D721Med (cell line): ENCODE measurements at places on chromosomes 3 and 15.

- DNase-seq: no peak
These were observed 65.8 kb upstream of the LEKR1 start for GRCh38 chr3:156760333-156760732.

DNA sequence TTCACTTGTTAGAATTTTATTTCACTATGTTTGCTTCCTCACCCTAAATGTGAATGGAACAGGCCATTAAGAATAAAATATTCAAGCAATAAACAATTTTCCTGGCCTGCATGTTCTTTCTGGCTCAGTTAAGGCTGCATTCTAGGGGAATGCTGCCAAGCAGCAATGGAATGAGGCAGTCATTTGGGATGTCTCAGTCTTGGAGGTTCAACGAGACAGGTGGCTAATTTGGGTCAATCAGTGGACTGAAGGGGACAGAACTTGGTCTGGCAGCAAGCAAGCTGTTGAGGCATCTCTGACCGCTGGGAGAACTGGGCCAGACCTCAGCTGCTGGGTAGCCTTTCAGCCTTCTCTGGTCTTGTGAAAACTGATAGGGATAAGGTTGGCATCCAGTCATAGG lies 241.6 kb downstream of the NLGN1 start:
- no peak for DNase-seq

DNA sequence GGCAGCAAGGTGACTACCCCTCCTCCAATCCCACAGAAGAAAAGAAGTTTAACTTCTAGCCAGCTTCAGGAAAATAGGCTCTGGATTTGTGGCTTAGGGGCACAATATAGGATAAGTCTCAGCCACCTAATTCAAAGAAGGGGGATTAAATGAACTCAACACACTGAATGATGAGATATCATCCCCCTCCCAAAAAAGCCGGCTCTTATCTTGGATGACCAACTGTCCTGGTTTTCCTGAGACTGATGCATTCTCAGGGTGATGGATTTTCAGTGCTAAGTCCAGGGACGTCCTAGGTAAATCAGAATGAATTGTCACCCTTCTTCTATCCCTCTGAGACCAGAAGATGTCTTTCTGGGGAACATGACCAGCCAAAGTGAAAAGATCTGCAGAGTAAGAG lies 487.0 kb upstream of the PROK2 start:
- no peak for DNase-seq

- no peak for DNase-seq
These were observed 21.1 kb downstream of the FGF12 start for GRCh38 chr3:192706272-192706671.

DNA sequence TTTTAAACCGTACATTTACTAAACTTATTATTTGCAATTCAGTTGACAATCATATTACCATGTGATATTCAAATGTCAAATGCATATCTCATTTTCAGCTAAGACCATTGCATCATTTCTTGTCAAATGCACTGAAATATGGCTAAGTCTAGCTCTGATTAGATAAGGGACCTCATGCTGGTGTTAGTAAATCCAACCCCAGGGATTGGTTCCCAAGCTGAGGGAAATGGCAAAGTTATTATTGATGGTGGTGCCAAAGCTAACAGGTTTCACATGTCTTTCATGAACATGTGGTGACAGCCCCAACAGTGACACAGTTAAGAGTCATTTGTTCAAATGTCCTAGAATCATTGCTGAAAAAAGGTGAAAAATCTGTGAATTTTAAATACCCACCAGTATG lies 641.1 kb downstream of the MECOM start:
- no peak for DNase-seq

GRCh38 chr15:29838352-29839010 lies 16.2 kb upstream of the TJP1 start:
- no peak for DNase-seq

DNA sequence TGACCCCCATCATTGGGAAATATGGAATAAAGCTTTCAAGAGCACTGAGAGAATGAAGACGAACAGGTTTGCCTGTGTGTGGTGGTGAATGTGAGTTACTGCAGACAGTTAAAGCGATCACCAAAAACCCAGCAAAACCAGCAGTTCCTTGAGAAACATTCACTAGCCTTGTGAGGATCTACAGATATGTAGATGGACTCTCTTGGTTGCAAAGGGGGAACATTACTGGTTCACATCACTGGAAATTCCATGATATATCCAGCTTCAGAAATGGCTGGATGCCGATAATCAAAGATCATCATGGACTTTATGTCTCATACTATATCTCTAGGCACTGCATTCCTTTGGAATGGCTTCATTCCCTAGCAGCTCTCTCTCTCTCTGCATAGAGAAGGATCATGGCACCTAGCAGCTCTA lies 10.2 kb upstream of the HERC1 start:
- DNase-seq: no peak

- DNase-seq: no peak
These were observed 33.0 kb downstream of the HES1 start for GRCh38 chr3:194168994-194169393.

GRCh38 chr3:45631486-45631885 lies 36.9 kb downstream of the LIMD1 start:
- no peak for DNase-seq
